ENCODE measurements at places on chromosomes 4 and X. TPM values are rescaled to one million over a fixed set of nuclear protein-coding genes. Genes with fewer than 3 reads are reported as not detected.

Gene CXorf49
- not detected for total RNA-seq

Gene CABS1
- total RNA-seq, result not detected

Gene BRS3
- not detected for total RNA-seq

Gene CT45A3
- 54.6 TPM for total RNA-seq

Gene GRK4
- 3.2 TPM for total RNA-seq

Gene PAGE5
- total RNA-seq, result 18.9 TPM

Gene KLHL13
- total RNA-seq, result 3.1 TPM

Gene HERC5
- 5.3 TPM for total RNA-seq

Gene AADAT
- total RNA-seq, result 17.8 TPM

Gene SLC9B1
- total RNA-seq, result 1.3 TPM

Gene PRPS1
- total RNA-seq, result 39.9 TPM

Gene EMCN
- total RNA-seq, result not detected

Gene DCAF4L1
- total RNA-seq, result 0.18 TPM

DNA sequence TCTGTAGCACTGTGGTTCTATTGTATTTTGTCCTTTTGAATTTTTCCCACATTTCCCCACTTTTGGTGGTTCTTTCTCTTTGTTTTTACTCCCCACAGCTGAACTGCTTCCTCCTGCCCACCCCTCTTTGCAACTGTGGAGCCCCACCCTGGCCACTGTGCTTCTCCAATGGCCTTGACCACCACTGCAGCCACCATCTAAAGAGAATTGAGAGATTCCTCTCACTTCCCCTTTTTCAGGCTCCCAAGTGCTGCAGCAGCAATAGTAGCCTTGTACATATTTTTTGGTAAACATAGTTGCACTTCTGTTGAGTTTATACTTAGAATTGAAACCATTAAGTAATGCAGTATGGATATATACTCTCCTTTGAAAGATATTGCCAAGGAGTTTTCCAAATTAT lies 51.3 kb upstream of the FRMPD3 start:
- no peak for DNase-seq

DNA sequence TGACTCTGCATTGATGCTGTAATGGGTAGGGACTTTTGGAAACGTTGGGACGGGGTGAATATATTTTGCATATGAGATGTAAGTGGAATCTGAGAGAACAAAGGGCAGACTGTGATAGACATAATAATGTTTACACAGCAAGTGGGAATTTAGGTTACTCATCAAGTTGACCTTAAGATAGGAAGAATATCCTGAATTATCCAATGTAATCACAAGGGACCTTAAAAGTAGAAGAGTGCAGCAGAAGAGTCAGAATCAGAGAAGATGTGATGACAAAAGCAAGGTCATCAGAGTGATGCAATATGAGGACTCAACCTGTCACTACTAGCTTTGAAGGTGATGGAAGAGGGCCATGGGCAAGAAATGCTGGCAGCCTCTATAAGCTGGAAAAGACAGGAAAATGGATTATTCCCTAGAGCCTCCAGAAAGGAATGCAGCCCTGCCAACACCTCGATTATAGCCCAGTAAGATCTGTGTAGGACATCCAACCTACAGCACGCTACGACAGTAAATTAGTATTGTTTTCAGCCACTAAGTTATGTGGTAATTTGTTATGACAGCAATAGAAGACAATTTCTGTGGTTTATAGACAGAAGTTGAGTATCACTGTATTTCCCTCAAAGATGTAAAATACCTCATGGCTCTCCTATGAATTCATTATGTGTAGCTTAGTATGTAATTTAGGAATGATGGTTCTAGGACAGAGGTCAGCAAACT lies 26.4 kb downstream of the MORC4 start:
- peak; percentile 57 for DNase-seq

DNA sequence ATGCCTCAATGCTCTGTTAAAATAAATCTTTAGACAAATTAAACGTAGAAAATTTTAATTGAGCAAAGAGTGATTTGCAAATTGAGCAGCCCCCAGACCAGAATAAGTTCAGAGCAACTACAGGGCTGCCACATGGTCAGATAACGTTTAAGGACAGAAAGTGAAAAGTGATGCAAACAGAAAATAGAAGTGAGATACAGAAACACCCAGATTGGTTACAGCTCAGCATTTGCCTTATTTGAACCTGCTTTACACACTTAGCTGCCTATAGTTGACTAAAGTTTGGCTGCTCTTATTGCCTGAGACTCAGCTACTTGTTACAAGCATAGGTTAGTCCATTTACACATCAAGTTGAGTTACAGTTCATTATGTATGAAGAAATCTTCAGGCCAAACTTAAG lies 1800.8 kb upstream of the PCDH10 start:
- no peak for DNase-seq

- no peak for DNase-seq
These were observed 37.3 kb upstream of the NMU start for GRCh38 chr4:55673424-55673823.

DNA sequence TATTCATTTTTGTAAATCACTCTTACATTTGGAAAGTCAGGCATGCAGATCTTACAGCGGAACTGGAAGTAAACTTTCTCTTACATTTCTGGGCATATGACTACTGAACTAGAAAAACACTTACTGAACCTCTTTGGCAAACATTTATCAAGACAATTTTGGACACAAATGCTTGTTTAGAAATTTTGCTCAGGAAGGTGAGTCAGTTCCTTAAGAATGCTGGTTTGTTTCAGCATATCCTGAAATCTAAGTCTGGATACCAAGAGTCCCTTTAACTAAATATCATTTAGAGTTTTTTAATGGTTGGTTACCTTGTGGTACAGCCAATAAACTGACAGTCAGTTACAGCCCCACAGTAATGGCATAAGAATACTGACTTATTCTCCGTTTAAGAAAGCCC lies 15.0 kb downstream of the SHISA3 start:
- no peak for DNase-seq

DNA sequence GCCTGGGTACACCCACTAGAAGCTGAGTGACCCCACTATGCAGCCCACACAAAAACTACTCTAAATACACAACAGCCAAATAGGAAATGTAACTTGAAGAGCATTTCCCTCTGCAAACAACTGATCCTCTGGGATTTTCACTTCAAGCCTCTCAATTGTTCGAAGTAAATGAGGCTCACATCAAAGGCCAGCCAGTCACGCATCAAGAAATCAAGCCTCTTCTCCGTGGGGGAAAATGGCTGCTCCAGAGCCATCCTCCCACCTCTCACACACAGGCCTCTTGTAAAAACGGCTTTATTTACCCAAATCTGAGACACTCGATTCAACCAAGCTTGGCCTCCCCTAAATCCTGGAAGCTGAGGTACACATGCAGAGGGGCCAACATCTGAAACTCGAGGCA lies 14.3 kb downstream of the PCDH19 start:
- no peak for DNase-seq

DNA sequence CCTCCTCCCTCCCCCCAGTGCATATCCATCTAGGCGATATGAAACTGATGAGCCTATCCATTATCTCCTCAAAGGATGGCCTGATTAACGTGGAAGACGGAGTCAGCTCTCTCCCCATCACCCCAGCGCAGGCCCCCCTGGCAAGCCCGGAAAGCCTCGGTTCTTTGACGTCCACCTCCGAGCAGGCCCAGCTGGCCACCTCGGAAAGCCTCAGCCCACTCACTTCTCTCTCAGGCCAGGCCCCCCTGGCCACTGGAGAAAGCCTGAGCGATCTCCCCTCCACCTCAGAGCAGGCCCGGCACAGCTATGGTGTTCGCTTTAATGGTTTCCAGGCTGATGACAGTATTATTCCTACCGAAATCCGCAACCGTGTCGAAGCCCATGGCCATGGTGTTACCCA lies 14.8 kb downstream of the GABRQ start:
- DNase-seq, result no peak

- DNase-seq, result peak; percentile 58
These were observed 356.9 kb downstream of the RAB28 start for GRCh38 chr4:13126976-13127910.

- DNase-seq, result no peak
These were observed 23.5 kb upstream of the NFKB1 start for GRCh38 chr4:102477657-102478056.

- DNase-seq, result no peak
These were observed 40.6 kb upstream of the IL21 start for GRCh38 chr4:122661176-122662160.

GRCh38 chr4:105197777-105198176 lies 51.1 kb downstream of the TET2 start:
- no peak for DNase-seq

GRCh38 chr4:37970702-37971101 lies 10.5 kb downstream of the PTTG2 start:
- DNase-seq, result peak; percentile 47

DNA sequence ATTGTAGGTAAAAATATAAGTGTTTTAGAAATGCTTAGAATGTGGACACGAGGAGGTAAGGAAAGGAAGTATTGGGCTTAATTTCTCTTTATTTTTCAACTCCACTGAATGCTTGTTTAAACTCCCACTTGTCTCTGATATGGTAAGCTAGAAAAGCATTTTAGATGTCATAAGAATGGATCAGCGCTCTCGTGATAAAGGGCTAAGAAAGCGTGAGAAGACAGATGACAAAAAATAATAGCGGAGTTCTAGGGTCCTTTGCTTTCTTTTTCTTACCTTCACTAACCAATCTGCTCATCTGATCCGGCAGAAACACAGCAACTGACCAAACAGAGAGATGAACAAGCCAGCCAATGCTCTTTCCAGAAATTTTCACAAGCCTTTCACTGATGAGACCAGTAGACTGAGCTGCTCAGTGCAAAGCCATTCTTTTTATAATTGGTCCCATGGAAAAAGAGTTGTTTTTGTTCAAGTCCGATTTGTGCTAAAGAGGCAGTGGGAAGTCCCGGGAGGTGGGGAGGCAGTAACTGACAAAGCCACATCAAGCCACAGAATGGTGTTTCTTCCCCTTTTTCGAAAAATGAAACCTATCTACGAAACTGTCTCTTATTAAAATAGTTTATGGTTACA lies at the start of gene TASL:
TSS of gene TASL (minus strand) at position 405 of the 630 bp plus-strand sequence. CDS start 17,411 bp downstream, outside the sequence.
- DNase-seq, result no peak

GRCh38 chrX:116285501-116285900 lies 115.0 kb downstream of the AGTR2 start:
- DNase-seq, result no peak

- no peak for DNase-seq
These were observed 48.5 kb downstream of the FSTL5 start for GRCh38 chr4:162115333-162115732.

- no peak for DNase-seq
These were observed 20.2 kb downstream of the SHOX start for GRCh38 chrX:650811-651210.

GRCh38 chr4:13092702-13093101 lies 391.4 kb downstream of the RAB28 start:
- DNase-seq, result no peak

- no peak for DNase-seq
These were observed 28.4 kb downstream of the ASMTL start for GRCh38 chrX:1424147-1424851.

GRCh38 chr4:113212613-113213012 lies 163.2 kb downstream of the ANK2 start:
- DNase-seq, result no peak

DNA sequence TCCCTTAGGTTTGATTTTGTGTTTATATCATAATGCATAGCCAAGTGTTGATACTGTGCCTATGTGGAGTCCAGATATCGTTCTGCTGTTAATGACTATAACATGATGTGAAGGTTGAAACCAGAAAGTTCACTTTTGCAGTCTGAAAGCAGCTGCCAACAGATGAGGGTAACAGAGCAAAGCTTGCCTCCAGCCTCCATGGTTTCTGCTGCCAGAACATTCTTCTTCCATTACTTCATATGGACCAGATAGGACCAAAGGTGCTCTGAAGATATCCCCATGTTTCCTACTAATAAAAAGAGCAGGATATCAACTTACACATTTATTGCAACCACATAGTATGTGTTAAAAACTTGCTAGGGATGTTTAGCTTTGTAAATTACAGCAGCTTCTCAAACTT lies 394.1 kb downstream of the SPRY1 start:
- no peak for DNase-seq

DNA sequence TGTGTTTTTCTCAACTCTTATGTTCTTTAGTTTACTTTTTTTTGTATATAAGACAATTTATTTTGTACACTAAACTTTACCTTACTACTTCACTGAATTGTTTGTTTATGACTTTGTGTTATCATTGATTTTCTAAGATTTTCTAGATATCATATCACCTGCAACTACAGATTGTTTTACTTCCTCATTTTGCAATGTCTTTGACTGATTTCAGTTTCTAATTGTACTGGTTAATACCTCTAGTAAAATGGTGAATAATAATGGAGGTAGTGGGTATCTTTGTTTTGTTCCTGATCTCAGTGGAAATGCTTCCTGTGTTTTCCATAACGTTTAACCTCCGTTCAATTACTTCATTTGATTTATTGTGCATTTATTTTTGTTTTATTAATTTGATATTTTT lies 490.2 kb downstream of the TLL1 start:
- no peak for DNase-seq

DNA sequence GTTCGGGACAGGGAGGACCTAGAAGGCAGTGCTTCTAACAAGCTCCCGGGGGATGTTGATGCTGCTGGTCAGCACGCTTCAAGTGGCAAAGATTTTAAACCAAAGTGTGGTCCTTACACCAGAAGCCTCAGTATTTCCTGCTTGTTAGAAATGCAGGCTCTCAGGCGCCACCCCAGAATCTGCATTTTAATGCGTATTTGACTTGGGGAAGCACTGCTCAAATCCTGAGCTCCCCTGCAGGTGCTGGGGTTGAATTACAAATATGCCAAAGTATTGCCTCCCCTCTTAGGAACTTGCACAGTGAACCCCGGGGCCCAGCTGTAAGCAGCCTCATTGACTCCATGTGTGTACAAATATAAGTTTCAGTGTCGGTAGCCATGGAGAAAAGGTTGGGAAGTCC lies 70.8 kb upstream of the RAI2 start:
- no peak for DNase-seq

- DNase-seq, result no peak
These were observed 409.8 kb upstream of the GALNT7 start for GRCh38 chr4:172758586-172759340.

DNA sequence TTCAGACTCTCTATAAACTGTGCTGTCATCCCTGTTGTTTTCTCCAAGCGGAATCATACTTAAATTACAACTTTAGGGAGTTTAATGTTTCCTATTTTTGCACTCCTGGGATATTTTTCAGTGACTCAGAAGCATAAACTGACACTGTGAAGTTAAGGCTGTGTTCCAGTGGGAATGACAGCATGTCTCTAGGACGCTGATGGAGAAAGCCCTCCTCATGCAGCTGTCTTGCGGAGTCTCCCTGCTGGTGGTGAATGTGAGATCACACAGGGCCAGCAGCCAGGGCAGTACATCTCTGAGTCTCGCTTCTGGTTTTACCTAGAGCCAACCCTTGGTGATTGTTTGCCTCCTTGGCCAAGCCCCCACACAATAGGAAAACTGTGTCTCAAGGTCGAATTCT lies 53.3 kb downstream of the NFKB1 start:
- no peak for DNase-seq

GRCh38 chrX:574251-574650 lies 56.3 kb upstream of the SHOX start:
- no peak for DNase-seq

- peak; percentile 83 for DNase-seq
These were observed 60.9 kb downstream of the UGT8 start for GRCh38 chr4:114659386-114660008.

GRCh38 chr4:3709061-3709845 lies 56.9 kb upstream of the ADRA2C start:
- DNase-seq, result no peak

- DNase-seq, result no peak
These were observed 38.6 kb downstream of the RWDD4 start for GRCh38 chr4:183620421-183620820.

All from SK-MEL-5 (cell line).